Effector memory CD4-positive, alpha-beta T cell (primary cell): ENCODE measurements at places on chromosomes 12 and 14.
A peak's percentile ranks its signal among the peaks of the same experiment; 100 is the strongest.

GRCh38 chr12:75977590-75977951, 54.0 kb downstream of the PHLDA1 start:
- no peaks in the 10 kb centered on the region for H3K27me3 ChIP-seq
- peak overlapping the region; percentile 66 for H3K27ac ChIP-seq

- H3K4me1 ChIP-seq, result no peaks in the 10 kb centered on the region
- DNase-seq, result no peak
- H3K36me3 ChIP-seq, result no peaks in the 10 kb centered on the region
- H3K4me3 ChIP-seq, result no peak overlapping the region
- H3K27ac ChIP-seq, result no peak overlapping the region
Measured at GRCh38 chr12:91651728-91652127, 469.1 kb upstream of the DCN start.

DNA sequence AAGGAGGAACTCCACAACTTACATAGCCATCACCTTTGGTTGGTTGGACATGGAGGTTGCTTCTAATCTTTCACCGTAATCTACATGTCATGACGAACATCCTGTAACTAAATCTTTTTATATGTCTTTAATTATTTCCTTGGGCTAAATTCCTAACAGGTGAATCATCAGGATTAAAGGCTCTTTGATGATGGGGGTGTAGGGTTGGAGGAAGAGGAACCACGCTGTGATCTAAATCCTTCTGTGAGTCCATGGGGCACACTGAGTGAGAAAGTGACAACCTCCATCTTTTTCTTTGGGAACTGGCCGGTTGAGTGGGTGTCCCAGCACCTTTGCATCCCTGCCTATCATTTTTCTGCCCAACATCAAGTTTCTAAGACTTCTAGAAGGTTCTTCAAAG, 31.1 kb upstream of the MAP1LC3B2 start:
- no peak overlapping the region for H3K27ac ChIP-seq
- H3K36me3 ChIP-seq, result no peaks in the 10 kb centered on the region

- H3K4me3 ChIP-seq, result no peak overlapping the region
- H3K27me3 ChIP-seq, result peaks cover 6% of the 10 kb centered on the region
Measured at GRCh38 chr14:85533023-85533860, 3.3 kb downstream of the FLRT2 start.

GRCh38 chr12:64571411-64571810, 38.9 kb upstream of the RASSF3 start:
- peaks cover 25% of the 10 kb centered on the region for H3K4me1 ChIP-seq
- no peak overlapping the region for H3K27ac ChIP-seq
- no peak for DNase-seq
- no peaks in the 10 kb centered on the region for H3K36me3 ChIP-seq
- no peak overlapping the region for H3K4me3 ChIP-seq
- no peaks in the 10 kb centered on the region for H3K27me3 ChIP-seq

- peaks cover 3% of the 10 kb centered on the region for H3K4me1 ChIP-seq
- DNase-seq, result no peak
- peaks cover 3% of the 10 kb centered on the region for H3K27me3 ChIP-seq
- H3K36me3 ChIP-seq, result no peaks in the 10 kb centered on the region
Measured at GRCh38 chr14:55133416-55133815, 4.4 kb downstream of the LGALS3 start.

GRCh38 chr14:92688434-92689375, 59.7 kb downstream of the LGMN start:
- H3K4me1 ChIP-seq, result peaks cover 20% of the 10 kb centered on the region
- no peak overlapping the region for H3K4me3 ChIP-seq
- peaks cover 60% of the 10 kb centered on the region for H3K36me3 ChIP-seq
- no peaks in the 10 kb centered on the region for H3K27me3 ChIP-seq
- DNase-seq, result no peak
- no peak overlapping the region for H3K27ac ChIP-seq

- no peak for DNase-seq
- no peak overlapping the region for H3K4me3 ChIP-seq
- H3K36me3 ChIP-seq, result peaks cover 55% of the 10 kb centered on the region
- no peaks in the 10 kb centered on the region for H3K27me3 ChIP-seq
Measured at GRCh38 chr12:116009805-116010204, 267.7 kb downstream of the MED13L start.

- no peaks in the 10 kb centered on the region for H3K36me3 ChIP-seq
- peaks cover 36% of the 10 kb centered on the region for H3K27me3 ChIP-seq
- H3K27ac ChIP-seq, result no peak overlapping the region
- H3K4me1 ChIP-seq, result peaks cover 33% of the 10 kb centered on the region
- DNase-seq, result no peak
Measured at GRCh38 chr12:116882742-116883141, 1.5 kb upstream of the HRK start.

GRCh38 chr12:22172501-22172900, 126.5 kb downstream of the CMAS start:
- no peak overlapping the region for H3K27ac ChIP-seq
- H3K36me3 ChIP-seq, result no peaks in the 10 kb centered on the region
- no peaks in the 10 kb centered on the region for H3K27me3 ChIP-seq
- H3K4me3 ChIP-seq, result no peak overlapping the region

DNA sequence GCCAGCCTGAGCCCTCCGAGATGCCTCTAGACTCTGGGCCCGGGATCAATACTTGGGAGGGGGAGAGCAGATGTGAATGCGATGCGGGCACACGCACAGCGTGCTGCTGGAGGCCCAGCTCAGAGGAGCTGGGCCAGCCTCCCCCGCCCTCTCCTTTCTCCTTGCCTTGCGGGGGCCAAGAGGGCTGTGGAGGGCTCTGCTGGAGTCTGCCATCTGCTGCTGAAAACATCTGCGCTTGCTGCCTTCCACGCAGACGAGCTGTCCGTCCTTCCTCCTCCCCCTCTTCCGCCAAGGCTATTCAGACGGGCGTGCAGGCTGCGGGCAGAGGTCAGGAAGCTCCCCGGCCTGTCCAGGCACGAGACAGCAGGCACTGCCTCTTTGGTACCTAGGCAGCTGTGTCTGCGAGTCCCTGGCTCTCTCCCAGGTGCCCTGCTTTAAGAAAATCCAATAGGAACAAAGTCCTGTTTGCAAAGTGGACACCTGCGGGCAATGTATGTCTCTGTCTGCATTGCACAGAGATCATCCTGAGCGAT, 75.2 kb downstream of the SPRING1 start:
- no peaks in the 10 kb centered on the region for H3K36me3 ChIP-seq
- no peak overlapping the region for H3K4me3 ChIP-seq
- no peaks in the 10 kb centered on the region for H3K4me1 ChIP-seq
- H3K27me3 ChIP-seq, result no peaks in the 10 kb centered on the region

- no peak for DNase-seq
- no peak overlapping the region for H3K4me3 ChIP-seq
- no peak overlapping the region for H3K27ac ChIP-seq
- H3K27me3 ChIP-seq, result peaks cover 5% of the 10 kb centered on the region
- H3K4me1 ChIP-seq, result no peaks in the 10 kb centered on the region
- no peaks in the 10 kb centered on the region for H3K36me3 ChIP-seq
Measured at GRCh38 chr14:59631237-59631636, 54.6 kb upstream of the CCDC175 start.

GRCh38 chr12:42326541-42327226, 717 bp downstream of the PPHLN1 start:
- peaks cover under 1% of the 10 kb centered on the region for H3K36me3 ChIP-seq
- H3K4me1 ChIP-seq, result peaks cover 12% of the 10 kb centered on the region
- H3K4me3 ChIP-seq, result peak overlapping the region; percentile 62
- no peaks in the 10 kb centered on the region for H3K27me3 ChIP-seq

GRCh38 chr14:69473260-69473659, 11.3 kb upstream of the PLEKHD1 start:
- DNase-seq, result no peak
- H3K27me3 ChIP-seq, result no peaks in the 10 kb centered on the region
- H3K36me3 ChIP-seq, result no peaks in the 10 kb centered on the region
- H3K27ac ChIP-seq, result no peak overlapping the region

- H3K4me3 ChIP-seq, result no peak overlapping the region
- H3K27ac ChIP-seq, result no peak overlapping the region
- H3K27me3 ChIP-seq, result no peaks in the 10 kb centered on the region
- no peaks in the 10 kb centered on the region for H3K36me3 ChIP-seq
- H3K4me1 ChIP-seq, result no peaks in the 10 kb centered on the region
- no peak for DNase-seq
Measured at GRCh38 chr12:103833095-103833775, 7.8 kb downstream of the NT5DC3 start.

GRCh38 chr14:47596860-47597259, 78.5 kb downstream of the MDGA2 start:
- H3K27me3 ChIP-seq, result no peaks in the 10 kb centered on the region
- no peak for DNase-seq
- no peak overlapping the region for H3K27ac ChIP-seq
- H3K36me3 ChIP-seq, result no peaks in the 10 kb centered on the region
- H3K4me1 ChIP-seq, result no peaks in the 10 kb centered on the region
